ENCODE measurements at places on chromosomes 7 and 10.

DNA sequence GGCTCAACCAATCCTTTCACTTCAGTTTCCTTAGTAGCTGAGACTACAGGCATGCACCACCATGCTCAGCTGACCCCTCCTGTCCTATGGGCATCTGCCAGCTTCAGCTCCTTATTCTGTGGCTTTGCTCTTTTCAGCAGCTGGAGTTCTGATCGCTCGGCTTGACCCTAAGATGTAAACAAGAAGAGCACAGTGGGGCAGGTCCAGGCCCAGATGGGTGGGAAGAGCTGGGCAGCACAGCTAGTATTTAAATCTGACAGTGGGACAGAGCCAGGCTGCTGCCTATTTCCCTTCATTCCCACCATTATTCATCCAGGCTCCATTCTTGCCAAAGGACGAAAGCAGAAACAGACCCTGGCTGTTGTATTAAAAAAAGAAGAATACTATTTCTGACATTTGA is 494.9 kb upstream of the PODXL start:
- no peak for DNase-seq

GRCh38 chr7:6260291-6261187 is 11.9 kb downstream of the CYTH3 start:
- DNase-seq, result no peak

DNA sequence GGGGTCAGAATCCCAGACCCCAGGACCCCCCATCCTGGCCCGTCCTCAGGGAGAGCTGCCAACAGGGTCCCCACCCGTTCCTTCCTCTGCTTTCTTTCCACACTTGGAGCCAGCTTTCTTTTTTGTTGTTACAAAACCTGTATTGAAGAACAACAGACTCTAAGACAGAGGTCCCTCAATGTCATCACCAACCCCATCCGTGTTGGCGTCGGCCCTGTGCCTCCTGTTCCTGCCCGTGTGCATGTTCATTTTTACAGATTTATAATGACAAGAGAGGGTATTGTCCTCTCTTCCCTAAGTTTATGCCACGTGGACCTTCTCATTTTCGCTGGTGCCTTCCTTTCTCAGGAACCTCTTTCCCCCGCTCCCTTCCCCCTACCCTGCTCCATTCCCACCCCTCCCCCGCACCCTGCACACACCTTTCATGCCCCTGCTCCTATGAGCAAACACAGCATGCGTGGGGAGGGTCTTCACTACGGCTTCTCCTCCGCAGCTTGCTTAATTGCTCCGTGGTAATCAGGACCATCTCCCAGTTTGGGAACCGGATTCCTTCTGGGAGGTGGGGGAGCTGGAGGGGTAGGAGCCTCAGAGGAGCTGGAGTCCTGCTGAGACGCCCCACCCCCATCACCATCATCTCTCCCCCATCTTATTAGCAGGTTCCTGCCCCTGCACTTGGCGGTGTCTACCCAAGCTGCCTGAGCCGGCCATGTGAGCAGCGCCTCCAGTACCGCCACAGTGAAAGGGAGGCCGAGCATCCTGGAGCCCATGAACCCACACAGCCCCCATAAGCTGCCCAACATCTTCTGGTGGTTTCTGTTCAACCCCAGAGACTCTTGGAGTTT is 88.0 kb upstream of the INSIG1 start:
- no peak for DNase-seq

GRCh38 chr7:88664630-88665233 is 94.8 kb upstream of the ZNF804B start:
- no peak for DNase-seq

DNA sequence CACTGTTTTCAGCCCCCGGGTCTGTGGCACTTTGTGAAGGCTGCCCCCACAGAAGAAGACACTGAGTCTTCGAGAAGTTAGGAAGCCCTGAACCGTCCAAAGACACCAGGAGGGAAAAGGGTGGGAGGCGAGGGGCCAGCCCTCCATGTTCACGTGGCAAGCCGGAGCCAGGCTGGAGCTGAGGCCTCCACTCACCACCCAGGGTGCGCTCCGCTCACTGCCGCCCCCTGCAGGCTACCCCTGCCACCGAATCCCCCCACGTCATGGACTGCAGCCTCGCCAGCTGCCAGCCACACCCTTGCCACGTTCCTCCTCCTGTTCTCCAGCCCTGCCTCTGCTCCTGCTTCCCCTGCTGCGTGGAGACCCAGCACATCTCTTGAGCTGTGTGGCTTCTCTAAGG is 59.0 kb upstream of the EN2 start:
- no peak for DNase-seq

DNA sequence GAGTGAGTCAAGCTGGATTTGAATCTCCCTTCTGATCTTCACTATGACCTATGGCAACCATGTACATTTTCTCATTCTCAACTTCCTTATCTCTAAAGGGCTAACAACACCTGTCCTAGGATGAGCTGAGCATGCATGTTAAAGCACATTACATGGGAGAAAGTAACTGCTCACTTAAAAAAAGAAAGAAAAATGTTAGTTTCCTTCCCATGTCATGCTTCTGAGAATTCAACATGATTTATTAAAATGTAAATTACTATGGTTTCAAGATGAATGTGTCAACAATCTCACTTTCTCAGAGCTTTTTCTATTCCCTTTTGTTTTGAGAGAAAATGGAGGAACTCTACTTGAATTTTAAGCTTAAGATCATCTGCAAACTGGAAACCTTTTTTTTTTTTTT is 295.3 kb downstream of the SKIDA1 start:
- no peak for DNase-seq
